Astrocyte of the cerebellum (primary cell): ENCODE measurements at places on chromosomes 2 and 18.

GRCh38 chr2:59993726-59994125, 559.7 kb downstream of the BCL11A start:
- DNase-seq = no peak

DNA sequence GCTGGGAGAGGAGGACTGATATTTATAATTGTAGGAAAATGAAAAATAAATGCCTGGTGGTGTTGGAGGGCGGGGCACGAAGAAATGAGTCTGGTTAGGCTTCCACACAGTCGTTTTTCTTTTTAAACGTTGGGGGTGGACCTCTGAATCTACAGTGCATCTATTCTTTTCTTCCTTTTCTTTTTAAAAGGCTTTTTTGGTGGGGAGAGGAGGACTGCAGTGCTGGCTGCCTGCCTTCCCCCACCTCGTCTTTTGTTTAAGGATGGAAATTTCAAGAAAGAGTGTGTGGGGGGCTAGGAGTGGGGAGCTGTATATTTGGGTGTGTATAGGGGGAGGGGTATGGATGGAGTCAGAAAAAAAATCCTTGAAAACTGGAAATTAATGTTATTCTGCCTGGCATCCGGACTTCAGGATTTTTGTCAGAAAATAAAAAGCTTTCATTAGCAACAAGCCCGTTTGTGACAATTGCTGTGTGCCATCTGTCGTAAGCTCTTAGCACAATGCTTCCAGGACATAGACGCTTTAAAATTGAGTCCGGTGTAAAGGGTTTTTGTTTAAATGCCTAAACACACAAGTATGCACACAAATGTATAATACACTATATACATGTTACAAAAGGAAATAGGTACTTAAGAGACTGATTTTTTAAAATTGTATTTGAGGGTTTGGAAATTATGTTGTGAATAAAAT, 1.1 kb downstream of the MAP2 start:
- no peak for DNase-seq

- DNase-seq = no peak
Observed at GRCh38 chr18:49685231-49685942, 123.5 kb downstream of the LIPG start.

GRCh38 chr2:97742381-97742847, 29.0 kb downstream of the ZAP70 start:
- no peak for DNase-seq

DNA sequence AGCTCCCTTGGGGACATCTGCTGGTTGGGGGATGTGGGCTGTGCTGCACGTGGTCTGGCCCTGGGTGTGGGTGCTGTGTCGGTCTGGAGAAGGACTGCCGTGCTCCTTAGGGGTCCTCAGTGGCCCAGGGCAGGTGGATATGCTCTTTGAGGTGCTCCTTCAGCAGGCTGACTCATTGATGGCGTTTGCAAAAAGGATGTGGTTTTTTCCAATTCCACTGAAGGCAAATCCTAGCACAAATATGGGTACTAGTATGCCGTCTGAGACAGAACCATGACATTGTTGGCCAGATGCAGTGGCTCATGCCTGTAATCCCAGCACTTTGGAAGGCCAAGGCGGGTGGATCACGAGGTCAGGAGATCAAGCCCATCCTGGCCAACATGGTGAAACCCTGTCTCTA, 3.3 kb downstream of the PPP1R7 start:
- no peak for DNase-seq

GRCh38 chr2:44686561-44686960, 254.9 kb upstream of the SIX3 start:
- DNase-seq = no peak

- DNase-seq = peak; percentile 36
Observed at GRCh38 chr2:164495491-164496223, 125.6 kb downstream of the GRB14 start.

- DNase-seq = no peak
Observed at GRCh38 chr2:192043216-192043870, 151.4 kb downstream of the TMEFF2 start.

- no peak for DNase-seq
Observed at GRCh38 chr2:44136252-44136651, 32.4 kb upstream of the PPM1B start.

DNA sequence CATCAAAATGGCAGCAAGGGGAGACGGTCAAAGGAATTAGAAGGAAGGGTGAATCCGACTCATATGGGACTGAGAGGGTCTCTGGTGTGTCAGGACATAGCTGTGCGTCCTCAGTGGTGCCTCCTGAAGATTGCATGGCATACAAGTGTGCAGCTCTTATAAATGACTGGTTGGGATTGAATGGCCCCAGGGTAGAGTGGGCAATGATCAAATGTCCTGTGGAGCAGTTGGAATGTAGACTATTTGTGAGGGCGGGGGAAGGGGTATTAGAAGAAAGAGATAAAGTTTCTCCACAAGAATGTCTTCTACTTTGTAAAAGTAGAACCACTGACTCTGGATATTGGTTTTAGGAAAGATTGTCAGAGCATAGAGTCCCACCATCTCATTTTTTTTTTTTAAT, 24.6 kb downstream of the CTLA4 start:
- DNase-seq = no peak

- no peak for DNase-seq
Observed at GRCh38 chr2:15010346-15010745, 377.8 kb downstream of the LRATD1 start.

GRCh38 chr18:32425466-32425865, 45.2 kb downstream of the GAREM1 start:
- peak; percentile 67 for DNase-seq

GRCh38 chr2:179771791-179772190, 89.6 kb downstream of the ZNF385B start:
- DNase-seq = no peak

DNA sequence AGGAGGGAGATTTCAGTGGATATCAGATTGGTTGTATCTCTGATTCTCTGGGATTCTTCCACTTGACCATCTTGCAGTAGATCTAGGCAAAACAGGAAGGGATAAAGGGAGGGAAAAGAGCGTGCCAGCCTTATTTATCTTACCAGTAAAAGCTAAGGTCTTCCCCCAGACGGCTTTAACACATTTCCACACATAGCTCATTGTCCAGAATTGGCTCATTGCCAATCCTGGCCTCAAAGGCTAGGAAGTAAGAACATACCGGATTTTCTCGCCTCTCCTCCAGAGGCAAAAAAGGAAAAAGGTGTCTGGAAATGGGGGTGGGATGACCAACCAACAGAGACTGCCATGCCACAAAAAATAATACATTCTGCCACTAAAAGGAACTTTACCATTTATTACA, 411.6 kb upstream of the NRP2 start:
- no peak for DNase-seq

- DNase-seq = no peak
Observed at GRCh38 chr2:109619032-109619615, 5.0 kb downstream of the SOWAHC start.

- no peak for DNase-seq
Observed at GRCh38 chr18:4207383-4207985, 247.6 kb downstream of the DLGAP1 start.

DNA sequence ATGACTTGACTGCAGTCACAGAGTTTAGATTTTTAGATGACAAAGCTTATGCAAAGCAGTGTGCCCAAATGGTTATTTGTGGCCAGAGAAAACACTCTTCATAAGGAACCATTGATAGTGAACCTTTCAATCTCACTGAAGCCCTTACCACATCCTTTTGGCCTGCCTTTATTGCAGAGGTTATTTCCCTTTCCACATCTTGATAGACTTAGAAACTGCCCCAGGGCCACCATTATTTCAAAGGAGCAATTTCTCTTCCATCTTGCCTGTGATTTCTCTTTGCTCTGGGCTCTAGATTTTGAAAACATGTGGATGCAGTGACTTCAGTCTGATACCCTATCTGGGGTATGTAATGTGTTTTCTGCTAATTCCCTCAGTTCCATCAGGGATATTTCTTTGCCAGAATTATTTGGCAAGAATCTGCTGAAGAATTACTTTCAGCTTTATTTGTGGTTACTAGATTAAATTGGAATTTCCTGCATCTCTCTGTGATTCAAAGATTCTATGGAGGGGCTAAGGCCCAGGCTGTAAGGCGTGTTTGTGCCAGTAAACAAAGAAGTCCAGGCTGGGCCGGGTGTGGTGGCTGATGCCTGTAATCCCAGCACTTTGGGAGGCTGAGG, 51.0 kb downstream of the MOGAT1 start:
- peak; percentile 75 for DNase-seq

- DNase-seq = peak; percentile 45
Observed at GRCh38 chr2:57497489-57498096, 549.0 kb upstream of the VRK2 start.

DNA sequence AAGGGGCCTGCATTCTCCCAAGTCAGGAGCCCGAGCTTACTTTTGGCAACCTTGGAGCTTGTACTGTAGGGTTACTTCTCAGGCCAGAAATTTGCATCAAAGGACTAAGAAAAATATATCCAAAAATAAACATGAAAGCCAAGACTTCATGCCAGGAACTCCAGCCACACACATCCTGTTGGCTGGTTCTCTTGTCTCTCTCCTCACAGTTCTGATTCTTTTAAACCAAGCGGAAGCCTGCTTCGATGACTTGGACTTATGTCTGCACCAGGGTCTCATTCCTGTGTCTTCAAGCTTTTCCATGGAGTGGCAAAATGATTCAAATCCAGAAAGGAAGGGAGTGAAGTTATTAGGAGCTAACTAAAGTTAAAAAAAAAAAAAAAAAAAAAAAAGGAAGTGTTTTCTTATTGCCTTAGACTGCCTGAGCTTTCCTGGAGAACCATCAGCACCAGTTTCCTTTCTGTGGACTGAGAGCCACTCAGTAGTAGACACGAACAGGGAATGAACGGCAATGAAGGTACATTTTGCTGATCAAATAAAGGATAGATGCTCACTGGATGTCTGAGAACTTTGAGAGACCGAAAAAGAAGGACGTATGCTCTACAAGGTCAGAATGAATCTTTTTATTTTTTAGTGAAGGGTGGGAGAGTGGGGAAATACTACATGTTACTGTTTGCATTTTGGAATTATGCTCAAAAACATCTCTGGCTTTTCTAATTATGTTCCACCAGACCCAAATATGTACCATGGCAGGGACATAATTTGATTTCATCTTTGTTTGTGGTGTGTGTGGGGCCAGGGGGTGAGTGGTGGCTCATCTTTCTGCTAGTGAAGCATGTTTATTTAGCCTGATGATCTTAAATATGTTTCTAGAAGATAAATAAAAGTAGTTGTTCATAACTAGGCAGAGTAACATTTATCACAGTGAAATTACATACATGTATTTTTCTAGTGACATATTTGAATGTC, 86.0 kb downstream of the RAPGEF4 start:
- peak; percentile 49 for DNase-seq

DNA sequence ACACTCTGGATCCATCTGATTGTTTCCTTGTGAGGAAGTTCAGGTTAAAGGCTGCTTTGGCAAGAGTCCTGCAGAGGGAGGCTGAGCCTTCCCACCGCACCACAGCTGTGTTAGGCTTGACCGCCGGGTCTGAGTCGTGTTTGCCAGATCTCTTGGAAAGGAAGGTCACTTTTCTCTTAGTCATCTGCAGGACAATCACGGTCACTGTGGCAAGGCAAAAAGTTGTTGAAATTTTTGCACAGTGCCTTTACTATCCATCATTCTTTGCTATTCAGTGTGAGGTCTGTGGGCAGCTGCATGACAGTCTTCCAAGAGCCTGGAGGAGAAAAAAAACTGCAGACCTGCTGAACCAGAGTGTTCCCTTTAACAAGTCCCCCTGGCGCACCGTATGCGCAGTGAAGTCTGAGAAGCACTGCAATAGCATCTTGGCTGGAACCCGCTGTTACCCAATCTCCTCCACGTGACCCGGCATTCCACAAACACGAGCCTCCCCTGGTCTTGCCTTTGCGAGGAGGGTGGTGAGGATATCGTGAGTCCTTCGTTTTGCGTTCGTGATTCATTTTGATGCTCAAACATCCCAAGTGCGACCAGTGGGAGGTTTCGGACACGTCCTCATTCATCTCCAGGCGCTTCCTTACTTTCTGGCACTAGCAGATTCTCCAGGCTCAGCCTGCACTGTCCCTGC, 23.0 kb downstream of the BIN1 start:
- DNase-seq = peak; percentile 92

GRCh38 chr18:13620206-13620672, 106.1 kb downstream of the FAM210A start:
- DNase-seq = no peak

- no peak for DNase-seq
Observed at GRCh38 chr18:58539659-58540380, 89.1 kb downstream of the ALPK2 start.

DNA sequence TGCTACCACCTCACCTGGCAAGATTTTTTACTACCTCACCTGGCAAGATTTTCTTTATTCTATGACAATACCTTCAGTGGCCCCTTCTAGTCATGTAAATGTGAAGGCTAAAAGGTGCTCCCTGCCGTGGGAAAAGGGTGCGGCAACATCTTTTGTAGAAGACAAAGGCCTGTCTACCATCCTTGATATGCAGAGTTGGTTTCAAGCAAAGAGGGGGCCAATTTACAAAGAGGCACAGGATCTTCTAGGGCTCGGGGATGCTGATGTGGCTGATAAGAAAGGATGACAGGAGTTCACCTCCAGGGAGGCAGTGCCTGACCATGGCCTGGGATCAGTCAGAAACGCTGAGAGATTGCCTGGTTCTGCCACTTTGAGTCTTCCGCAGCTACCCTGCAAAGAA, 165.4 kb upstream of the SLC1A4 start:
- DNase-seq = no peak

- DNase-seq = no peak
Observed at GRCh38 chr2:70999362-70999761, 4.7 kb upstream of the TEX261 start.

- no peak for DNase-seq
Observed at GRCh38 chr2:179513181-179513580, 248.5 kb upstream of the SESTD1 start.

GRCh38 chr18:71322201-71322600, 1033.4 kb downstream of the SOCS6 start:
- DNase-seq = no peak

- DNase-seq = peak; percentile 58
Observed at GRCh38 chr2:98028101-98028561, 32.4 kb upstream of the TMEM131 start.
